ENCODE measurements at places on chromosomes 12 and 14.

- no peak for DNase-seq
These were observed 56.3 kb downstream of the ASCL1 start for GRCh38 chr12:103013741-103014300.

DNA sequence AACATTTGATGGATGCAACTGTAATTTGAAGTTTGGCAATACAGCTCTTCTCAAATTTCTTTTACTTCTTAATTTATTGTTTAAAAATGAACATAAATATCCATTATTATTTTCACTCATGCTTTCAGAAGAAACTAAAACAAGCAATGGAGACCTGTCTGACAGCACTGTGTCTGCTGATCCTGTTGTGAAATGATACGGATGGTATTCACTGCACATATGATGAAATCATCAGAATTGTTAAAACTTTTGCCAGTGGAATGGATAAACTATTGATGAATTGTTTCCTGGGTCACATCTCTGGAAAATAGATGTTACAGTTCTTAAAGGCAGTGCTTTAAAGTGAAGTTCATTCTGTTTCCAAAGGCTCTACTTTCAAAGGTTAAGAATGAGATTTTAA, 59.2 kb downstream of the WASHC4 start:
- no peak for DNase-seq

- no peak for DNase-seq
These were observed 535 bp downstream of the BIN2 start for GRCh38 chr12:51323317-51323960.

GRCh38 chr12:14256555-14257169, 108.8 kb upstream of the ATF7IP start:
- DNase-seq = peak; percentile 48

GRCh38 chr14:101939646-101940170, 24.7 kb upstream of the DYNC1H1 start:
- DNase-seq = no peak

GRCh38 chr12:117395766-117396165, 34.3 kb upstream of the NOS1 start:
- DNase-seq = no peak

DNA sequence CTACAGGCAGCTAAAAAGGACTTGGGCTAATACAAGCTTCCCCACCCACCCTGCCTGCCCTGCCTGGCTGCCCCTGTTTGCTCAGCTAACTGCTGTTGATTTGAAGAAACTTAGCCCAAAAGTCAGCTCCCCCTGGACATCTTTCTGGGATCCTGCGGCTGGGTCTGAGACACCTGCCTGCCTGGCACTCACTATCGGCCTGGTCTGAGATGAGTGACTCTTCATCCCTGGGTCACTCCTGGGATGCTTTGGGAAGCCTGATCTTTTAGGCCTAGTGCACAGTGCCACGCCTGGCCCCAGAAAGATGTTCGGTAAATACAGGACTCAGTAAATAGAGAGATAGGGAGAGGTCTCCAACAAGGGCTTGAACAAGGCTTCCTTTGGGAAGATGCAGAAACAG, 211.3 kb upstream of the DIO3 start:
- no peak for DNase-seq

- DNase-seq = no peak
These were observed 203.4 kb upstream of the FOXN3 start for GRCh38 chr14:89620436-89620835.

DNA sequence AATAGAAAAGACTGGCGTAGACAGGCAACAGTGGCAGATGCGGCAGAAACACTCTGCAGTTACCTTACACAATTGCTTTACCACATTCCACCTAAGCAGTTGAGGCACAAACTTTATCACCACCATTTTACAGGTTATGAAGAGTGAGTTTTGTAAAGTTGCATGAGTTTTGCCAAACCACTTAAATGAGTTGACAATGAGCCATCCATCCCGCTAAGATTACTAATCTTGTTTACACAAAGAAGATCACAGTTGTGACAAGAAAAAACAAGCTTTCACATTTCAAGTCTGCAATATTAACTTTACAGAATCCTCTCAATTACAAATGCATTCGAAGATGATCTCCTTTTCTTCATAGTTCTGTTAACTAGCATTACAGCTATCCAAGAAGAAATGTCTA, 1.8 kb downstream of the TMCC3 start:
- DNase-seq = no peak

DNA sequence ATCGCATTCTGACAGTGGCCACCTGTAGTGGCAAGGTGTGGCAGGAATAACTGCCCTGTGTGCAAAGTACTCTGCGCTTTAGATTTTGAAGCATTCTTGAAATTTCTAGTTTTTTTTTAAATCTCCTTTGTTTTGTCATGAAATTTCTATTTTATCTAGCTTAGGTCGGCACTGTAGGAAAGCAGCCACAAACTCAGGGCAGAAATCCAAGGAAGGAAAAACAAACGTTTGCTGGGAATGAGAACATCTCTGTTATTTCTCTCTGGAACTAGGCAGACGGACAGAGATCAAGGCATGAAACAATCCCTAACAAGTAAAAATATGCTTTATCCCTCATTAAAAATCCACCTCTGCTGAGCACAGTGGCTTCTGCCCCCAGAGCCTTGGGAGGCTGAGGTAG, 1.3 kb upstream of the NR2C1 start:
- no peak for DNase-seq

GRCh38 chr14:79256380-79256779, 954.9 kb downstream of the DIO2 start:
- DNase-seq = no peak

GRCh38 chr12:101001669-101002068, 207.1 kb downstream of the ANO4 start:
- DNase-seq = no peak

GRCh38 chr12:62908674-62909073, 26.3 kb downstream of the PPM1H start:
- no peak for DNase-seq

- no peak for DNase-seq
These were observed 7.6 kb upstream of the CCDC184 start for GRCh38 chr12:48175613-48176416.

GRCh38 chr12:107302649-107303341, 209.4 kb upstream of the CRY1 start:
- no peak for DNase-seq

- DNase-seq = no peak
These were observed 143.6 kb downstream of the DUSP6 start for GRCh38 chr12:89208661-89209096.

DNA sequence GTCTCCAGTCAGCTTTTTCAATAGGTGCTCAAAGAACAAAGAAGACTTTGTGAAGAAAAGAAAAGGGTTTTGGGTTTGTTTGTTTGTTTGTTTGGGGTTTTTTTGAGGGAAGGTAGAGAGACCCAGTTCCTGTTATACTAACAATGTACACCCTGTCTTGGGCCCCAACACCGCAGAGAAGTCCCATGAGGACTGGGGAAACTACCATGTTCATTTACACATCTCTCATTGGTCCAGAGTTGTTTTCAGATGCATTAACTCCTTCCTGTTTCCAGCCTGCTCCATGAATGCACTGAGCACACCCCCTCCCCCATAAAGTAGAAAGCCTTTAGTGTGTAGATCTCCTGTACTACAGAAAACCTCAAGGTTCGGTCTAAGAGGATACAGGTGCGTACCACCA, 51.1 kb upstream of the SLC8A3 start:
- DNase-seq = no peak

DNA sequence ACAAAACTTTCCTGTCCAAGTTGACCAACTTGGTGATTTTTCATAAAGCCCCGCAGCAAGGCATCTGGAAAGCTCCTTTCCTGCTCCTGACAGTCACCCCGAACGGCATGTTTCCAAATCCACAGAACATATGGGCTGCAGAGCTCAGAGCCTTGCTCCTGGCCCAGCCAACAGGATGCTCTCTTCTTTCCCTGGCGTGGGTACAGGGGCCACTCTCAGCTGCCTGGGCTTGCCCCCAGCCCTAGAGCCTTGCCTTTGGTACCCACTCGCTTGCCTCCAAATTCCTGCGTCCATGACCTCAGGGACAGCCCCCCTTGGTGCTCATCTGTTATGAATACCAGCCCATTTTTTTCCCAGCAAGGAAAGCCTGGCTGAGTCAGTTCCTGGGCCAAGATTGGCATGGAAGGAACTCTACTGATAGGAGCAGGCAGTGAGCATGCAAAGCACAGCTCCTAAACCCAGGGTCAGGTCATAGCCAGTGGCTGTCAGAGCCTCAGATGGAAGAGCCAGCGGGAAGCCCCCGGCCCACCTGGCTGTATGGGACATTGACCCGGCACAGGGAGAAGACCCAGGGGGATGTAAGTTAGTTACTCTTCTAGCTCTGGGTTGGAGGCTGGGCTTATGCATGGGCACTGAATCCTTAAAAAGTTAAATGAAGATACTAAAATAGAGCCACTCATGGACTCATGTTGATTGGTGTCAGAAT, 105.3 kb upstream of the RTL1 start:
- no peak for DNase-seq

GRCh38 chr12:20792971-20793370, 17.5 kb upstream of the SLCO1B3 start:
- DNase-seq = no peak

DNA sequence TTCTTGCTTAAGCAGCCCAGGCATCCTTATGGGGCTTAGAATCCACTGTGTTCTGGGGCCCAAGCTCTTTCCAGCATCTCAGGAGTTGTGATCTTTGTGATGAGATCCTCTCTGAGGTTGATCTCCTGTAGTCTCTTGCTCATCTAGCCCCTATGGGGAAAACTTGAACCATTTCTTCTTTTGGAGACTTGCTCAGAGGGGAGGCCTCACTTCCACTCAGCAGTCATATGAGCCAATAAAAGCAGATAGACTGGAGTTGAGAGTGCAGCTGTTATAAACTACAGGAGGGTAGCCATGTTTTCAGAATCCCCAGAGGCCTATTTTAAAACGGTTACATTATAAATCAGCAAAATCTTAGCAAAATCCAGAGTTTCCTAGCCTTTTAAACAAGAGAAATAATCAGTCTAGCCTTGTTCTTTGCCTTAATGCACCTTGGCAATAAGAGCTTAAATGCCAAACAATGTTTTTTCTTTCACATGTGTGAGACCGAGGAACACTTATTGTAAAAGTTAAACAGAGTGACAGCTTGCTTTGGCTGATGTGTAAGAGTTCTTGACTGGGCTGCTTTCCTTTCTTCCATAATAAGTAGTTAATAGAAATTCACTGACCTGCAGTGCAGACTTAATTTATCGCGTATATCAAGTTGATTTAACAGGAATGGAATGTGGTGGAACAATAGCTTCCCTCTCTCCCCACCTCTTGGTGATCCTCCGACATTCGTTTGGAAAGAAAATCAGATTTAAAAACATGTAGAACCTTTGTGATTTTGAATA, 168.3 kb downstream of the NEDD1 start:
- DNase-seq = no peak

DNA sequence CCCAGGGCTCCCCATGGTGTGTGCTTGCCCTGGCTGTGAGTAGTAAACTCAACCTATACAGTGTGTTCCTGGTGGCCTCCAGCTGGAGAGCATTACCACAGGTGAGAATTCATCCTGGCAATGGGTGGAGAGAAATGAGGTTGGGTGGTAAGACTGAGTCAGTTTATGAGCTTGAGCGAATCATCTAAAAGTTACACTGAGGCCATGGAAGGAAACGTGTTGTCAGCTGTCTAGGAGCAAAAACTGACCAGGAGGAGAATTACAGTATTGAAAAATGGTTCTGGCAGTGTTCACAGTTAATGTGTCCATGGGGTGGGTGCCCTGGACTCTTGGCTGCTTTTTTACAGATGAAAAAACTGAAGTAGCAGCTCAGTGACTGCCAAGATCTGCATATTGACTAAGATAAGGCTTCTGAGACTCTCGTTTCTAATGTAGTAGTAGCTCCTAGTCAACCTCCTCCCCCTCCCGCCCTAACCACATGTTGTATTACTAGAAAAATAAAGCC, 202.0 kb upstream of the AMIGO2 start:
- DNase-seq = no peak

DNA sequence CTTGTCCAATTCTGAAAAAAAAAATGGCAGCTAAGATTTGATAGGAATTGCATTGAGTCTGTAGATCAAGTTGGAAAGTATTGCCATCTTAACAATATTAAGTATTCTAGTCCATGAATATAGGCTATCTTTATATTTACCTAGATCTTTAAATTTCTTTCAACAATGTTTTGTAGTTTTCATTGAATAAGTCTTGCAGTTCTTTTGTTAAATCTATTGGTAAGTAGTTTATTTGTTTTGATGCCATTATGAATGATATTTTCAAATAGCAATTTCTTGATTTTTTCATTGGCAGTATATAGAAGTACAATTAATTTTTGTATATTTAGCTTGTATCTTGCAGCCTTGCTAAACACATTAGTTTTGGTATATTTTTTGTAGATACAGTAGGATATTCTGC, 71.6 kb downstream of the SYNE2 start:
- DNase-seq = no peak

DNA sequence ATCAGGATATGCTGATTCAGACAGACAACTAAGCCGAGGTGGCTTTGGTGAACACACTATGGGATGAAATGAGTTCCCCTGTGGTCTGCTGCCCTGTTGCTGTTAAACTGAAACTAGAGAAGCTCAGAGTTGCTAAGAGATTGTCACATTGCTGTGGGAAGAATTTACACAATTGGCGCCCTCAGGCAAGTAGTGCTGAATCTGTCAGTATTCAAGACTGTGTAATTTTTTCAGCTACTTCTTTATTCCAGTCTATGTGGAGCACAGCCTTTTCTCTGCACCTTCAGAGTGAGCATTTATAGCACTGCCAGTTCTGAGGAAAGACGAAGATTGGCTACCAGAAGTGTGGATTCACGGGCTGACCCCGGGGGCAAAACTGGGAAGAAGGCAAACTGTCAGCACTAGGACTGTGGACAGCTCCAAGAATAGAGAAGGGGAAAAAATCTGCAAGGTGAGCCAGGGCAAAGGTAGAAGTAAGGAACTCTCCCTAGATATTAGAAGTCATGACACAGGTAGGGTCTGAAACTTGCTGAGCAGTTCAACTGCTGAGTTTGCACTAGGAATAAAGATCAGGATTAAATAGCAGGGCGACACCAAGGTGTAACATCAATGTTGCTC, 218.8 kb upstream of the TMPO start:
- no peak for DNase-seq

GRCh38 chr14:70888681-70889175, 18.5 kb upstream of the PCNX1 start:
- no peak for DNase-seq

- no peak for DNase-seq
These were observed 12.1 kb downstream of the C14orf93 start for GRCh38 chr14:22997676-22998323.

GRCh38 chr14:75864352-75864751, 117.4 kb downstream of the TGFB3 start:
- DNase-seq = no peak

DNA sequence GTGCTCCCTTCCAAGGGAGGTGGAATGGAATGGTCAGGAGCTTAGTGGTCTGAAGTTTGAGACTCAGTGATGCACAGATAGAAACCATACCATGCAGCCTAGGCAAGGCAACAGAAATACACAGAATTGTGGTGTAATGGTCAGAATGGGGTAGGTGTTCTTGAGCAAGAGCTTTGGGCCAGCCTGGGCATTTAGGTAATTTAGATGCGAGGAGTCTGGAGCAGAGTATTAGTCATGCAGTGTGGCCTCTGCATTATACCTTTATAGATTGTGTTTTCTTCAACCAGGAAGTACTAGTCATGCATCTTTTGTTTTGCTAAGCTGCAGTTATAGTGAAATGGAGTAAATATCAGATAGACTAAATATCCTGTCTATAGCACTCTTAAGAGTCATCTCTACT, 118.3 kb downstream of the DAAM1 start:
- no peak for DNase-seq
